ENCODE measurements at places on chromosomes 1 and 21.
A peak's percentile ranks its signal among the peaks of the same experiment; 100 is the strongest.

DNA sequence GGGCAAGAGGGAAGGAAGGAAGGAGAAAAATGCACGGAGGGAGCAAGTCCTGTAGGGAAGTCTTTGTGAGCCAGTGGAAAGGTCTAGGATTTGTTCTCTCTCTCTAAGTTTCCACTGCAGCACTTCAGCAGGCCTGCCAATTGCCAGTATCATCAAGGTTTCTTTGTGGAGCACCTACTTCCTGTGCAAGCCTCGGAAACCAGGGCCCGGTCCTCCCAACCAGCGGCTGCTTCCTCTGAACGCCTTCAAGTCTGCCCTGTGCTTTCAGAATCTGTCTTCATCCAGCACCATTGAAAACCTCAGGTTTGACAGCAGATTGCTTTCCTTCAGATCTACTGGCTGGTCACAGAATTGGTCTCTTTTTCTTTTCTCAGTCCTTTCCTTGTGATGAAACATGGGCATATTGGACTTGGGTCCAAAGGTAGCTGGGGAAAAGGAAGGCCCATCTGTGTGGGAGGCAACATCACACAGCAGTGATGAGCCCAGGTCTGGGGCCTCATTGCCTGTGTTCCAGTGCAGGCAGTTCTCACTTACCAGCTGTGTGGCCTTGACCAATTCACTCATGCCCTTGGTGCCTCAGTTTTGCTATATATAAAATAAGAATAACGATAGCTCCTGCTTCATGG is 144.5 kb downstream of the SEC16B start:
- H3K36me3 ChIP-seq: no peaks in the 10 kb centered on the region
- H3K4me1 ChIP-seq: no peaks in the 10 kb centered on the region
- H3K27me3 ChIP-seq: no peaks in the 10 kb centered on the region
- H3K4me3 ChIP-seq: no peak overlapping the region

- no peak overlapping the region for H3K4me3 ChIP-seq
- no peaks in the 10 kb centered on the region for H3K4me1 ChIP-seq
- no peaks in the 10 kb centered on the region for H3K27me3 ChIP-seq
- no peak overlapping the region for H3K27ac ChIP-seq
Observed at GRCh38 chr1:225453797-225454648, 26.2 kb upstream of the LBR start.

DNA sequence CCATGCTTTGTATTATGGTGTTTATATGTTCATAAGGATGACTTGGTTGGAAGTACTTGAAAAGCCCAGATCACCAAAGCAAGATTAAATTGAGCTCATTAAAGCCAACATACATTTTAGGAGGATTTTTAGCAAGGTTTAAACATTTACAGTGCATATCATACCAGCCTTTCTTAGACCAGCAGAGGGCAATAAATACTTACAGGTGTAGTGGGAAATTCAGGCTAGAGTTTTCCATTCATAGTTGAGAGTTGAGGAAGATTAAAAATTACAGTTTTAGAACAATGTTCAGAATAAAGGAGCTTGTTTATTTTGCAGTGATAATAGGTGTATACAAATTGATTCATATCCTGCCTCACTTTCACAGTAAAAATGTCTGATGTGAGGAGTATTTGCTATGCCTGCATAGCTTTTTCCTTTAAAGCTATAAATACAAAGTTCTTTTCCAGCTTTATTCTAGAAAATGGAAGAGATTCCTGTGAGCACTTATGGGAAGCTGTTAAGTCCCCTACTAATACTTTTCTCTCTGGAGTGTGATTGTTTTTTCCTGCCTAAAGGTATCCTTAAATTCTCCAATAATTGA is 35.3 kb downstream of the DTL start:
- H3K4me1 ChIP-seq: no peaks in the 10 kb centered on the region
- H3K4me3 ChIP-seq: no peak overlapping the region
- no peaks in the 10 kb centered on the region for H3K27me3 ChIP-seq
- H3K36me3 ChIP-seq: peaks cover 25% of the 10 kb centered on the region
- DNase-seq: no peak

GRCh38 chr1:145690587-145691558 is 16.3 kb downstream of the PDZK1 start:
- no peak overlapping the region for H3K27ac ChIP-seq
- no peak overlapping the region for H3K4me3 ChIP-seq
- DNase-seq: no peak
- H3K36me3 ChIP-seq: no peaks in the 10 kb centered on the region
- no peaks in the 10 kb centered on the region for H3K27me3 ChIP-seq

- H3K27ac ChIP-seq: no peak overlapping the region
- no peak for DNase-seq
- peaks cover 77% of the 10 kb centered on the region for H3K27me3 ChIP-seq
- H3K36me3 ChIP-seq: no peaks in the 10 kb centered on the region
- peak overlapping the region; percentile 40 for H3K4me3 ChIP-seq
- no peaks in the 10 kb centered on the region for H3K4me1 ChIP-seq
Observed at GRCh38 chr1:152110860-152111514, 4.3 kb downstream of the TCHH start.

DNA sequence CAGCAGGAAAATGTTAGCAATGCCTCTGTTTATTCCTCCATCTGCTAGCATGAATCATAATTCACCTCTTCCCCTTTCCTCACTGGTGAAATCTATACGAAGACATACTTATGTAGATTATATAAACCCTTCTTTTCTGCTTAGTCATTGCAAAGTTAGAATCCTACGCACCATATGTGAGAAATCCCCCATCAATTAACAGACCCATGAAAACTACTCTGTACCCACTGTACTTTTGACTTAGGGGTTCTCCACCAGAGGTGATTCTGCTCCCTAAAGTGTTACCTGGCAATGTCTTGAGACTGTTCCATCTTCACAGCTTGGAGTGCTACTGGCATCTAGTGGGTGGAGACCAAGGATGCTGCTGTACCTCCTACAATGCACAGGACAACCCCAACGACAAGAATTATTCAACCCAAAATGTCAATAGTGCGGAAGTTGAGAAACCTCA is 49.6 kb upstream of the KCTD3 start:
- H3K27ac ChIP-seq: no peak overlapping the region
- DNase-seq: no peak
- no peaks in the 10 kb centered on the region for H3K27me3 ChIP-seq

DNA sequence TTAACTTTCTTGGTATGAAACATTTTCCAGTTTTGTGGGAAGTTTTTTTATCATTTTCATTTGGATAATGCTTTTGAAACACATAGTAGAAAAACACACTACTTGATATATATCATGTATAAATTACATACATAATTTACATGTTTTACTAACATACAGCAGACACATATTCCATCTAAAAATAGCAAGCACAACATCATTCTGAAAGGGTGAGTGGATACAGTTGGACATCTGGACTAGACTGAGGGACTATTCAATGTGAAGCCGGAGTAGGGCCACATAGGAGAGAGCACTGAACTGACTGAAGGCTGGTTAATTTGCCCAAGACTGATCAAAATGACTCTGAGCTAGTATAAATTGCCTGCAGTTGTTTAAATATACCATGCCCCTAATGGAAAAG is 11.7 kb downstream of the CDKN2C start:
- H3K4me3 ChIP-seq: no peak overlapping the region
- H3K36me3 ChIP-seq: no peaks in the 10 kb centered on the region
- DNase-seq: no peak
- no peak overlapping the region for H3K27ac ChIP-seq
- 0 out of 2 replicates have a peak, but pooled peaks cover 2% of the 10 kb centered on the region for H3K4me1 ChIP-seq

All from H1 (cell line).